Stimulated activated CD4-positive, alpha-beta T cell treated with anti-CD3 and anti-CD28 coated beads, Interleukin-1b, Interleukin-23, amount 100 ng/mL, for 48 hours (primary cell): ENCODE measurements at places on chromosomes 7 and 10.

DNA sequence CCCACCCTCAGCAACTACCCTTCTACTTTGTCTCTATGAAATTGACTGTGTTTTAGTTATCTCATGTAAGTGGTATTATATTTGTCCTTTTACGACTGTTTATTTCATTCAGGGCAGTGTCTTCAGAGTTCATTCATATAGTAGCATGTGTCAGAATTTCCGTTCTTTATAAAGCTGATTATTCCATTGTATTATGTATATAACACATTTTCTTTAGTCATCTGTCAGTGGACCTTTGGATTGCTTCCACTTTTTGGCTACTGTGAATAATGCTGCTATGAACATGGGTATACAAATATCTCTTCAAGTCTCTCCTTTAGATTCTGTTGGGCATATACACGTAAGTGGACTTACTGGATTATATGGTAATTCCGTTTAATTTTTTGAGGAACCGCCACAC is 14.5 kb downstream of the SLF2 start:
- DNase-seq: no peak

- DNase-seq: no peak
Observed at GRCh38 chr10:110717781-110718589, 73.8 kb downstream of the RBM20 start.

DNA sequence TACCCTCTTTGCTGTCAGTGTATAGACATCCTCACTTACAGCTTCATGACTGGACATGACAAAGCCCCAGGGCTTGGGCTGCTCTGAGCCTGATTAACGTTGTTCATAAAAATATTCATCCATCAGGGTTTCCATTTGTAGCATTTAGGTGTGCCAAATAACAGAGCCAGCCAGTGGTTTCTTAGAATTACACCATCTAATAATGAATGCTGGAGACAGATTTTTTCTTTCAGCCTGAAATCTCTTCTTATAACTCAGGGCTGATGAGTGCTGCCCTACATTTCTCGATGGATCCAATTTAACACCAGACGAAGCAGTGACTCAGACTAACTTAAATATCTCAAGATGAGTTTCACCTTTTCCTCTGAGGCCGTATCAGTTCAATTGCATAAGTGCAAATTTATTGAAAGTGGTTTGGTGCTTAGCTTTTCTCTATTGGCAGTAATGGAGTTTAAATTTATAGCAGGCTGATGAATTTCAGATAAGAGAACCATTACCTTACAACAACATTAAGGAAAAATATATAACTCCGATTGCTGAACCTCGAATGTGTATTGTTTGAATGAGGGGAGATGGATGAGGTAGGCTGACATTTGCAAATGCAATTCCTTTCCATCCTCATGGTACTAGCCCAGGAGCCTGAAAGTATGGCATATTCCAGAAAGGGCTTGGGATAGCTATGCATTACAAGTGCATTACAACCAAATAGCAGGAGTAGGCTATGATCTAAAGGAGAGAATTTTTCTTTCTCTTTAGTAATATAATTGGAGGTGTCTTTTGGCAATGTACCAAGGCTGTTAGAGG is 900.6 kb downstream of the KCNMA1 start:
- no peak for DNase-seq

DNA sequence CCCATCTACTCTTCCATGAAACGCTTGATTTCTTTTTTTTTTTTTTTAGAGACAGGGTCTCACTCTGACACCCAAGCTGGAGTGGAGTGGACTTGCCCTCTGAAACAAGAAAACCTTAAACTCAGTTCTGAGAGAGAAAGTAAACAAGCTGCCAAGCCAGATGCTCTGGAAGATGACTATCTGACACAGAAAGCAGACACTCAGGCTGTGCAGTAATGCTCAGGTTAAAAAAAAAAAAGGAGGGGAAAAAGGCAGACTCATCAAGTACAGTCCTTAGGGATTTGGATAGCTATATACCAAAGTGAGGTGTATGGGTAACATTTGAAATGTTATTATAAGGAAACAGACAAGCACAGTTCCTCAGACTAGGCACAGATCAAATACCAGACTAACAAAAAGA is 80.5 kb downstream of the IDE start:
- DNase-seq: no peak

DNA sequence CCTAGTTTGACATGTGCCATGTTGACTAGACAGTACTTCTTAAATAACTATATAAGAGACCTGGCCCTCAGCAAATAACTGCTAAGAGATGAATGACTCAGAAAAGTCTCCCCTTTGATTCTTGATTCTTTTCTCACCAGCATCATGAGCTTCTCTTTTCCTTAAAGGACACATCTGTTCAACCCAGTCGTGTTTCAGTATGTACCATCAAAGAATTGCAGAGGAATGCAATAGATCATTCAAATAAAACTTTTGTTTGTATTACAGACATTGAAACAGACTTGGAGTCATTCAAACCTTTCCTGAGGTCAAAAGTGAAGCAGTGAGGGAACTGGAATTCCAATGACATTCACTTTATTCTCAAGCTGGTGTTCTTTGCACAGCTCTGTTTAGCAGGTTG is 598.3 kb upstream of the GHITM start:
- DNase-seq: no peak

DNA sequence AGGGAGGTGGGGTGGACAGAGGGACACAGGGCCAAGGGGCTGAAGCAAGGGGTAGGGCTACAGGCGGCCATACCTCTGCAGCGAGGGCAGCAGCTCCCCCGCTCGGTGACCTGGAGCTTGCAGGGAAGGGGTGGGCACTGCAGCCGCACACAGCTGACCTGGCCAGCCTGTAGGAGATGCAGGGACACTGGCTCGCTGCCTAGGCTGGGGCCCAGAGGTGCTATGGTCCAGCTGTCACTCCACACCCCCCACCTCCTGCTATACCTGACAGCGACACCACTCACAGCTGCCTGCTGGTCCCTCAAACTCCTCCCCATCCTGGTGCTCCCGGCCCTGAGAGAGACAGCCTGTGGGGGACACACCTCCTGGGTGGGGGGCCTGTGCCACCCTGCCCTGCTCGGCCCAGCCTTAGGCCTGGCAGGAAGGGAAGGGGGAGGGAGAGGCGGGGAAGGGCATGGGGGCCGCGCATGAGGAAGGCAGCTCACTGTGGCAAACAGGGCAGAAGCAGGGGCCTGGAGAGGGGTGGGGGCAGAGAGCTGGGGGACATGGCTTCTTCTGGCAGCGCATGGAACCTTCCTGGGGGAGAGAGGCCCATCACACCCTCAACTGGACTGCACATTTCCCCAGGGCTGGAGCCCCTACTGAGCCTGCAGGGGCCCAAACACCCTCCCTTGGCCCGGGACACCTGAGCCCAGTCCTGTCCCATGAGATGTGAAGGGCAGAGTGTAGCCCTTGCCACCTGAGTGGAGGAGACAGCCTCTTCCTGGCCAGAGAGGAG is 23.9 kb downstream of the ATP6V1F start:
- DNase-seq: no peak

DNA sequence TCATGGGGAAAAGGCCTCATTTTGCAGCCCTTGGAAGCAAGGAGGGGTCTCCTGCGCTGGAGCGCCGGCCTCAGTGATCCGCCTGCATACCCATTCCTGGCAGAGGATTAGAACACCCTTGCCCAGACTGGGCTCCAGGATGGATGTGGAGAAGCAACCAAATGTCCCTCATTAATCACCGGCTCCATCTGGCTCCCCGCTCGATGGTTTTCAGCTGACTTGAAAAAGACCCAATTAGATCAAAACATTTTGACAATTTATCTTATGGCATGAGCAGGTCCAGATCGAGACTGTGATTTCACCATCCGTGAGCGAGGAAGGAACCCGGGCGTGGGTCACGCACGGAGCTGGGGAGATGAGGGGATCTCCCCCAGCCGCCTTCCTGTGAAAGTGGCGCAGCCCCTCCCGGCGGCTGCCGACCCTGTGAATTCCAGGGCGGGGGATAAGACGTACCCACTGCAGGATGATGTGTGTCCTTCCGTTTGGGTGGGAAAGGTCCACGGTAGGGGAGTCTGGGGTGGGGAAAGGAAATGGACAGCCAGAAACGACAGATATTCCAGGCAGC is 141.6 kb downstream of the EMX2 start:
- no peak for DNase-seq

DNA sequence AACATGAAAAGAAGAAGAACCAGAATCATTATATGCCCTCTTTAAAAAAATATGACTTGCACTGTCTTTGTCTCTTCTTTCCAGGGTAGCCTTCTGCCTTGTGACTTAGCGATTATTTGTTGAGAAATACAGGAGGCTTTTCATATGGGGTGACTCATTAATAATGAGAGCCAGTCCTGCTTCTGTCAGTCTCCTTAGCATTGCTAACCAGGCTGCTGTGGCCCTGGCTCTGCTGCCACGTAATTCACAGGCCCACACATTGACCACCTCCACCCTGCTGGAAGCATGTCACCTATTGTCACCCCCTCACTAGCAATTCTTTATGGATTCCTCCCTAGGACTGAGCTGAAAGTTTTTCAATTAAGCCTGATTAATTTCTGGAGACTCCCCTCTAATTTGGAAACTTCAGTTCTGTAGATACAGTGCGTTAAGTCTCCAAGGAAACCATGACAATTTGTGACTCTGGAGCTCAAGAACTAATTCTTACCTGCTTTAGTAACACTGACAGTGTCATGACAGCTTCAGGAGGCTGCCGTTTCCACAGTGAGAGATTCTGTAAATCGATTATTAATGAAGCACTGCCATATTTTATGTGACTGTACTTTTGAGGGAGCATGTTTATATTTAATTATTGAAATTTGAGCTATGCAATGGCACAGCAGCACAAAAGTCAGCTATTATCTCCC is 267.9 kb upstream of the SP8 start:
- DNase-seq: no peak

GRCh38 chr10:102435529-102436233 is 3.3 kb upstream of the CUEDC2 start:
- peak; percentile 49 for DNase-seq

GRCh38 chr10:114708717-114709335 is 50.8 kb upstream of the ABLIM1 start:
- no peak for DNase-seq

DNA sequence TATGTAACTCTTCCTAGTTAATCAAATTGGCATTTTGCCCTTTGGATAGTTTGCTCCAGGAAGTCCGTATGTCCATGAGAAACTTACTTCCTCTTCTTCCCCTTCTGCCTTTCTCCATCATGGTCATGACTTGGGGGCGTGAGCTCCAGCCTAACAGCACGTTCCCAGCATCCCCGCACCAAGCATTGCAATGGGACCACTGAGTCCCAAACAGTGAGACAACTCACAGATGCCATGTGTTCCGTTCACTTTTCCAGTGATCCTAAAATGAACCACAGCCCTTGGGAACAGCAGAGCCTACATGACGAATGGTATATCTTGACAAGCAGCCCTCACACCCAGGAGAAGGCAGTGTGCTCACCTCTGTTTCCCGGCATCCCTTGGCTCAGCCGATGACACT is 10.7 kb downstream of the BTBD16 start:
- DNase-seq: no peak

GRCh38 chr7:156279635-156280034 is 360.9 kb upstream of the RNF32 start:
- no peak for DNase-seq

GRCh38 chr7:36896956-36897590 is 172.8 kb upstream of the AOAH start:
- no peak for DNase-seq

DNA sequence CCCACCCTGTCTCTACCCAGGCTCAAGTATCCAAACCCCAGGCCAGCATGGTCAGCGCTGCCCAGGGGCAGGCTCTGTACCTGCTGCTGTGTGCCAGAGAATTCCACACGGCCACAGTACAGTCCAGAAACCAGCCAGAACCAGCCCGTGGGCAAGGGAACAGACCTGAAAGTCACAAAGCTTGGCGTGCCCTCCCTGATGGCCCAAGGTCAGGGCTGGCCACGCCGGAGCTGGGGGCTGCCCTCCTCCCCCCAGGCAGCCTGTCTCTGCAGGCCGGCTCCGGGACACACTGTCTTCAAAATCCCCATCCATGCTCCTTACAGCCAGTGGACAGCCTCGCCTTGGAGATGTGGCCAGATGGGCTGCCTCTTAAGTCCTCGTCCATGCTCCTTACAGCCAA is 78.4 kb downstream of the CTBP2 start:
- DNase-seq: no peak

GRCh38 chr7:93119191-93119905 is 1.6 kb upstream of the SAMD9 start:
- DNase-seq: no peak

GRCh38 chr7:85230623-85231022 is 43.8 kb upstream of the SEMA3D start:
- no peak for DNase-seq

DNA sequence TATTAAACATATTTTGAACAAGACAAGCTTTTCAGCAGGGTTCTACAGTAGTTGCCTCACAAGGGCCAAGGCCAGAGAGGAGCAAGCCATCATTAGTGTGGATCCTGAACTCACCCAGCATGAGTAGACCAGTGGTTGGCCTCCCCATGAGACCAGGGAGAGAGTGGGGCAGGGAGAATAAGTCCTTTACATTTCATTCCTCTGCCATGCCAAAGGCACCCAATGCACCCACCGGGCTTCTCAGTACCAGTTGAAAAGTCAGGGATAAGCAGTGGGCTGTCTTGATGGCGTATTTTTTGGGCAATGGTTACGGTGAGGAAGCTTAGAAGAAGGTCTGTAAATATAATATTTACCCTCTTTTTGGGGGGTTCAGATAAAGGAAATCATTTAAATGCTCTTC is 16.6 kb downstream of the CRTAC1 start:
- no peak for DNase-seq

GRCh38 chr10:44369854-44370253 is 15.0 kb downstream of the CXCL12 start:
- no peak for DNase-seq

DNA sequence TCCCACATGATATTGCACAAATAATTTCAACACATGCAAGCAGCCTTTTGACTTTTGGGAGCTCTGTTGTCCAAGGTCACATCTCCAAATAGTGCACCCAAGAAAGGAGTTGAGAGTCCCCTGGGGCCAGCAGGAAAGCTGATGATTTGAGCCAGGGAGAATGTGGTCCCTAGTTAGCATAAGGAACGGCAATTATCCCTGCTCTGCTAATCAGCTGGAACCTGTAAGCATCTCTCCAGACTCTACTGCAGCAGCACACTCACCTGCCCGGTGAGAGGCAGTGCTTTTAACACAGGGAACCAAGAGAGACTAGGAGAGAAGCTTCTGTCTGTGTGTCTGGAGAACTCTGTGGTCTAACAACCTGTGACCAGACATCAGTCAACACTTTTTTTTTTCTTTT is 17.0 kb downstream of the TRPV5 start:
- no peak for DNase-seq

- DNase-seq: no peak
Observed at GRCh38 chr7:141208539-141208938, 134.7 kb downstream of the TMEM178B start.

DNA sequence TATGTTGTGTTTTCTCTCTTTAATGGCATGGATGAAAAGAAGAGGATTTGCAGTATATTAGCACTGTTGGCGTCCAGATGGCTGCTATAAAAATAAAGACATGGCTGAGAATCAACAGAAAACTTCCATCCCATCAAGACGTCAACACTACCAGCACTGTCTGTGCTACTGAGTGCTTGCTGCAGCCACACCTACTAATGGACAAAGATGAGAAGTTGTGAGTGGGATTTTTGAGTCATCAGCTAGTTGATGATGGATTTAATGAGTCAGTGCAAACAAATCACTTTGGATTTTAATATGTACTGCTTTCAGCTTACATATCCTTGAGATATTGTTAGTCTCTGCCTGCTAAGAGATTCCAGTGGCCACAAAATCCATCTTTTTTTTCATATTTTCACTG is 631.0 kb upstream of the ANKRD30A start:
- DNase-seq: no peak
